ENCODE measurements at places on chromosomes 3 and 15. TPM values are rescaled to one million over a fixed set of nuclear protein-coding genes. Genes with fewer than 3 reads are reported as not detected.
A peak's percentile ranks its signal among the peaks of the same experiment; 100 is the strongest.

DNA sequence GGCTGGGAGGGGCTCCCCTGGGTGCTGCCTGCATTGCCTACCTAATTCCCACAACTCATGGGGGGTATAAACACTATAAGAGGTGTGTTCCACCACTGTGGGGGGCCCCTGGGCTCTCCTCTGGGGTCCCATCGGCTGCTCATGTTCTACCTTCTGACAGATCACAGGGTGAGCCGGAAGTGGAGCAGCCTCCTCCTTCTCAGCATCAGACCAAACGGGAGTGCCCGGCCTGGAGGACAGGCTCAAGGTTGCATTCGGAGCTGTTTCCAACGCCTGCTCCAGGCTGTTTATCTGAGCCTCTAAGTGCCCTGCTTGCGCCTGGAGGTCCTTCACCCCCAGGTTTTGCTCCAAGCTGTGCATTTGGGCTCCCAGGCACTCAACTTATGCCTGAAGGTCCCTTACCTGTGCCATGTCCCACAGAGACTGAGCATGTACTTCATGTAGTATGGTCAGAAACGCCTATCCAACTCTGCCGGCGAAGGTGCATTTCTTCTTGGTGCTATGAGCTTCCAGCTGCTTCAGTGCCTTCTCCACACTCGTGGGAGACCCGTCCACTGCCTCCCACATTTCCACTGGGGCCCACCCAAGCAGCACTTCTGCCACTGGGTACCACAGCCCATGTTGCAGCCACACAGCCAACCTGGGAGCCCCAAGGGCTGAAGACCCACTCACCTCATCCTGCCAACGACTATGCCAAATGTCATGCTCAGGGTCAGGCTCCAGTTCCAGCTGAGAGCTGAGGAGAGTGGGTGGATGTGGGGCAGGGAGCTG, 232.1 kb downstream of the IGSF11 start:
- no peaks in the 10 kb centered on the region for H3K4me1 ChIP-seq
- H3K36me3 ChIP-seq, result no peaks in the 10 kb centered on the region
- H3K4me3 ChIP-seq, result no peak overlapping the region
- H3K27ac ChIP-seq, result no peak overlapping the region

NR1I2 gene
- total RNA-seq, result 0.25 TPM

NAALADL2 gene
- 0.58 TPM for total RNA-seq

LYZL4 gene
- total RNA-seq, result not detected

DNA sequence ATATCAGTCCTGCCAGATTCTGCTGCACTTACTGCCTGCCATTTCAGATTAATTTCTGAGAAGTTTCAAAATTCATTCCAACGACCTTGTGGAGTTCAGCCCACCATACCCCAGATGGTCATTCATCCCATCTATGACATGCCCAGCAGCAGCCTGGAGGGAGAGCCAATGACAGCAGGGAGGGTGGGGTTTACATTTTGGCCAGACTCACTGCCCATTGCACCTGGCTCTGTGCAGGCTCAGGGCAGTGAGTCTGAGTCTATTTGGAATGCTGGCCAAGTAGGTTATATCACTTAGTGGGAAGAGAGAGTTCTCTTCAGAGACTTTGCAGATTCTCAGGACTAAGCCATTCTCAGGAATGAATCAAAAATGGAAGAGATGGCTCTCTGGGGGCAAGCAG, 21.5 kb downstream of the SRPRB start:
- no peak for DNase-seq
- no peak overlapping the region for H3K27ac ChIP-seq
- H3K4me1 ChIP-seq, result no peaks in the 10 kb centered on the region
- H3K4me3 ChIP-seq, result no peak overlapping the region

DNA sequence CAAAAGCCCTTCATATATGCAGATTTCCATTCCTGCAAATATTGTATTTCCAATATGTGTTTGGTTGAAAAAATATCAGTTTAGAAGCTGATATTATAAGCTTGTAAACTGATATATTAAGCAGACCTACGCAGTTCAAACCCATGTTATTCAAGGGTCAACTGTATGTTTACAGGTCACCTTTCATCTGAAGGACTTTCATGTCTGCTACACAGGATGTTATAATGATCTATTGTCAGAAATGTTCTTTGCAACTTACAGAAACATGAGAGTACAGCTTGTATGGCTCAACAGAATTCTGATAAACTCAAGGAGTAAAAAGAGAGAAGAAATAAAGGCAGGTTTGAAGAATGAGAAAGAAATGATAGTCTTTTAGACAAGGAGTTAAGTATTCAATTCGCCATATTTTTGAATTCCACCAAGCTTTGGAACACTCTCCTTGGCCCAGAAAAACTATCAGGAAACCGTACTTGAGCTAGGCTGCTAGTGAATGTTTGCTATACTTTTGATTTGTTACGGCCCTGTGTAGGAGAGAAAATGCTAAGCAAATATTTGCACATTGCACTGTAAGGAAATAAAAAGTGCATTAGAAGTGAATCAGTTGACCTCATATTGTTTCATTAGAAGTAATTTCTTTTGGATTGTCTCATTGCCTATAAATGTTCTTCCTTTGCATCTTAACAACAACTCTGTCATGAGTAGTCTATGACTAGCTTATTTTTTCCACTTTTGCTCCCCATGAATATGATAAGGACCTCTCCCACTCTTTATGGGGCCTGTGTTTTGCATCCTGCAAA, 81.2 kb downstream of the NEK11 start:
- no peaks in the 10 kb centered on the region for H3K27me3 ChIP-seq
- H3K4me1 ChIP-seq, result no peaks in the 10 kb centered on the region
- H3K36me3 ChIP-seq, result peaks cover 2% of the 10 kb centered on the region
- no peak overlapping the region for H3K4me3 ChIP-seq

FRMD5 gene
- 0.60 TPM for total RNA-seq

ACTC1 gene
- total RNA-seq, result not detected

DNA sequence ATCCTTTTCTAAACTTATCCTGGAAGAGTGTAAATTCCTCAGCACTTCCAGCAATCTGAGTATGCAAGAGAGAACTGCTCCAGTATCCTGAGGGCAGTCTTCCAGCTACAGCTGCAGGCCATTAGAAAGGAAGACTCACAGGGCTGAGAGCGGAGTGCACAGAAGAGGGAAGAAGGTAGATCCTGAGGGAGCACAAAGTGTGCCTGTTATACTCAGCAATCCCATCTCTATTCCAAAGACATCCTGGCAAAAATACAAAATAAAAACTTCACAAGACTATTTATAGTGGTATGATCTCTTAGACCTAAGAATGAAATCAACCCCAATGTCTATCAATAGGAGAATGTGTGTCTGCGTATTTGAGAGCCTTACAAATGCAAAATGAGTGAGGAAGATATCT, 292.0 kb downstream of the ZIC1 start:
- H3K27ac ChIP-seq, result no peak overlapping the region
- no peaks in the 10 kb centered on the region for H3K36me3 ChIP-seq
- no peak overlapping the region for H3K4me3 ChIP-seq
- H3K27me3 ChIP-seq, result no peaks in the 10 kb centered on the region
- no peaks in the 10 kb centered on the region for H3K4me1 ChIP-seq
- no peak for DNase-seq

DNA sequence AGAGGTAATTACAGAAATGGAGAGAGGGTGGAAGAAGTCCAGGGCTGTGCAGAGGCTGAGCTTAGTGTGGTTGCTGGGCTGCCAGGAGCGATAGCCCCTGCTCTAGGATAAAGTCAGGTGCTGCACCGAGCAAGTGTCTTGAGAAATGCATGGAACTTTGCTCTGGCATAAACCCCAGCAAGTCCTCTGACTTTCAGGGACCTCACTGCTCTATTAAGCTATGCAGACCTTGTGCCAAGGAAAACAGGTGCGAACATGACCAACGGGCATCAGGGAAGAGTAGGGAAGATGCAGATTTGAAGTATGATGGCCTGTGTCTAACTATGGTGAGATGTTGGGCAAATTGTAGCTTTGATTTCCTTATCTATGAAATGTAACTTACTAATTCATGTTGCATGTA, 416.8 kb downstream of the NR2F2 start:
- DNase-seq, result no peak
- no peaks in the 10 kb centered on the region for H3K27me3 ChIP-seq
- H3K4me1 ChIP-seq, result no peaks in the 10 kb centered on the region
- no peak overlapping the region for H3K27ac ChIP-seq
- H3K36me3 ChIP-seq, result no peaks in the 10 kb centered on the region
- no peak overlapping the region for H3K4me3 ChIP-seq

TPRA1 gene
- total RNA-seq, result 39.0 TPM

ATXN7 gene
- 49.9 TPM for total RNA-seq

DNA sequence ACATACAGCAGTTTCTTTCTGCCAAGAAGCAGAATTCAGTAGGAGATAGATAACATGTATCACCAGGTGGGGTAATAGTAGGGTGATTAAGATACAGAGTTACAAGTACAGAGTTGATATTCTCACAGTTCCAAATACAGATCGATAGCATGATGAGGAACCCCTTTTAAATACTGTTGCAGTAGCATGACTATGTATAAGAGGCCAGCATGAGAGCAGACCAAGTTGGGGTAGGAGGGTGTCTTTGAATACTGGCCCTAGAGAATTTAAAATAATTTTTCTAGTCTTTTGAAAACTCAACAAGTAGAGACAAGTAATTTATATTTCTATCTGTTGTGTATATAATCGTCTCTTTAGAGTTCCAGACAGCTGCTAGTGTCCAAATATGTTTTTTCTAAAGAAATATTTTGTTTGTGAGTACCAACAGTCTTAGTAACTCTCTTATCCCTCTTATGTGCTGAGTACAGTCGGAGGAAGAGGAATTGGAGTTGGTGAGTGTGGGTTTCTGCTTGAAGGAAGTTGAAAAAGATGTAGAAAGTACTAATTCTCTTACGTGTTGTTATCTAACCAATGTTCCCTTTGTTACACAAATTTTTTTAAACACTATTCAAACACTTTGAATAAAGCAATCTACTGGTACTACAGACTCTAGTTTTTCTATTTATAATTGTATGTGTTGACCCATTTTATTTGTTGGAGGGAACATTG, 30.2 kb downstream of the LYSMD4 start:
- DNase-seq, result no peak
- H3K4me3 ChIP-seq, result no peak overlapping the region
- H3K4me1 ChIP-seq, result peaks cover 38% of the 10 kb centered on the region

GRCh38 chr3:45778761-45779201, 17.6 kb downstream of the SLC6A20 start:
- H3K4me3 ChIP-seq, result no peak overlapping the region
- no peak for DNase-seq
- no peaks in the 10 kb centered on the region for H3K36me3 ChIP-seq
- H3K27me3 ChIP-seq, result peaks cover 11% of the 10 kb centered on the region
- no peak overlapping the region for H3K27ac ChIP-seq

- DNase-seq, result peak; percentile 5
- H3K36me3 ChIP-seq, result no peaks in the 10 kb centered on the region
- H3K27ac ChIP-seq, result no peak overlapping the region
- H3K4me1 ChIP-seq, result no peaks in the 10 kb centered on the region
- H3K27me3 ChIP-seq, result peaks cover 23% of the 10 kb centered on the region
- no peak overlapping the region for H3K4me3 ChIP-seq
Measured at GRCh38 chr3:70090322-70090913, 90.9 kb downstream of the SAMMSON start.

- no peak overlapping the region for H3K4me3 ChIP-seq
- H3K27ac ChIP-seq, result no peak overlapping the region
- DNase-seq, result no peak
- no peaks in the 10 kb centered on the region for H3K36me3 ChIP-seq
- H3K4me1 ChIP-seq, result no peaks in the 10 kb centered on the region
Measured at GRCh38 chr3:156218353-156218744, 98.0 kb downstream of the KCNAB1 start.

GRCh38 chr15:46343196-46343935, 708.5 kb downstream of the SQOR start:
- no peak for DNase-seq
- no peak overlapping the region for H3K4me3 ChIP-seq
- H3K4me1 ChIP-seq, result no peaks in the 10 kb centered on the region
- H3K36me3 ChIP-seq, result no peaks in the 10 kb centered on the region
- H3K27ac ChIP-seq, result no peak overlapping the region
- H3K27me3 ChIP-seq, result no peaks in the 10 kb centered on the region

DNA sequence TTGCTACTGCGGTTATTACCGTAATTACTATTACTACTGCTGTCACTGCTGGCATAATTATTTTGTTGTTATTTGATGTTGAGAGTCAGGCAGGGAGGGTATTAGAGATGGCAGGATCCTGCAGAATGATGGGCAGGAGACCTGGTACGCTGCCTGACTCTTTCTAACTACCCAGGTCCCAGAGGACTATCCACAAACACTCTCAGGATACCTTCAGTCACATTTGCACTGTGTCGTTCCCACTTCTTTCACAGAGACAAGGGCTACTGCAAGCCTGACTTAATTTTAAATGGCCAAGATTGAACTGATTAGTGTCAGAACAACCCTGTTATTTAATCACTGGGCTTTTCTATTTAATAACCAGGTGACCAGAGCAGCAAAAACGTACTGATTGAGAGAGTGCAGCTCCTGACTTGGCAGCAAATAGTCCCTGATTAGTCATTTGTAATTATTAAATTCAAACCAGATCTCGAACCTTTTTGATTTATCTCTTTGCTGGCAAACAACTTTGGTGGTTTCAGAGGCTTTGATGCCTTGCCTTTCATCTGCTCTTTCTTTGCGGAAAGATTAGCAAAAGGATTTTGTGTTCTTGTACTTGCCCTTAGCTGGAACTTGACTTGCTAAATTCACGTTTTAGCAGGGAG, 88.8 kb upstream of the ARHGEF3 start:
- no peak for DNase-seq
- peak overlapping the region; percentile 46 for H3K4me3 ChIP-seq
- H3K4me1 ChIP-seq, result peaks cover 86% of the 10 kb centered on the region
- no peaks in the 10 kb centered on the region for H3K27me3 ChIP-seq

- H3K27ac ChIP-seq, result no peak overlapping the region
- no peaks in the 10 kb centered on the region for H3K36me3 ChIP-seq
- no peak for DNase-seq
- H3K4me1 ChIP-seq, result no peaks in the 10 kb centered on the region
Measured at GRCh38 chr3:69847303-69847702, 108.0 kb downstream of the MITF start.

HES1 gene
- 0.81 TPM for total RNA-seq

GRCh38 chr3:177521305-177521704, 324.0 kb upstream of the TBL1XR1 start:
- no peak overlapping the region for H3K4me3 ChIP-seq
- no peak overlapping the region for H3K27ac ChIP-seq
- DNase-seq, result no peak
- H3K27me3 ChIP-seq, result no peaks in the 10 kb centered on the region
- H3K4me1 ChIP-seq, result peaks cover 11% of the 10 kb centered on the region
- peaks cover 2% of the 10 kb centered on the region for H3K36me3 ChIP-seq

- peaks cover 11% of the 10 kb centered on the region for H3K27me3 ChIP-seq
- no peak for DNase-seq
- H3K4me1 ChIP-seq, result no peaks in the 10 kb centered on the region
- H3K4me3 ChIP-seq, result no peak overlapping the region
- H3K36me3 ChIP-seq, result no peaks in the 10 kb centered on the region
Measured at GRCh38 chr3:115835946-115836345, 212.6 kb downstream of the GAP43 start.

DNA sequence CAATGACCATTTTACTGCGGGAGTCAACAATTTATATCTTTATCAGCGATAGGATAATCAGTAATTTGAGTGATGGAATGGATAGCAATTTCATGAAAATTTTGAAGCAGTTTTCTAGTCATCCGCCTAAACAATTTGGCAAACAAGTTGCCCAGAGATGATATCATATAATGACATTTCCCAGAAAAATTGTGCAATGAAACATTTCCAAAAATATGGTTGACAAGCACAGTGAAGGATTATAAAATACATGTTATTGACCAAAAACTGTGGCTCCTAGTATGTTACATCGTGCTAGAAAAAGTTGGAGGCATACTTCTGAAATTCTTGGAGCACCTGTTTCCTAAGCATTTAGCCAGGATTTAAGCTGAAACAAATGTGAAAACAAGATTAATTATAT, 145.1 kb downstream of the GHSR start:
- DNase-seq, result no peak
- no peaks in the 10 kb centered on the region for H3K36me3 ChIP-seq
- no peak overlapping the region for H3K4me3 ChIP-seq
- no peak overlapping the region for H3K27ac ChIP-seq

PPM1L gene
- total RNA-seq, result 7.8 TPM

SLC38A3 gene
- not detected for total RNA-seq

All from activated T-cell treated with anti-CD3 and anti-CD28 coated beads, Interleukin-2, amount 50 U/mL, for 72 hours (primary cell).